GM23338 (cell line): ENCODE measurements at places on chromosomes 3 and 15.

GRCh38 chr15:50636146-50636545 lies 50.5 kb downstream of the TRPM7 start:
- H3K4me3 ChIP-seq = no peak overlapping the region
- H3K27me3 ChIP-seq = no peaks in the 10 kb centered on the region
- no peaks in the 10 kb centered on the region for H3K4me1 ChIP-seq
- no peak overlapping the region; the same call in 1 of the 2 replicates for H3K27ac ChIP-seq
- DNase-seq = no peak

- no peak for DNase-seq
- no peak overlapping the region for H3K27ac ChIP-seq
- no peak overlapping the region for H3K4me3 ChIP-seq
- no peaks in the 10 kb centered on the region for H3K4me1 ChIP-seq
- H3K36me3 ChIP-seq = no peaks in the 10 kb centered on the region
Measured at GRCh38 chr3:195761123-195761566, 40.4 kb downstream of the MUC20 start.

- no peak overlapping the region for H3K4me3 ChIP-seq
- H3K4me1 ChIP-seq = peaks cover 19% of the 10 kb centered on the region
- no peak for DNase-seq
- H3K27me3 ChIP-seq = no peaks in the 10 kb centered on the region
Measured at GRCh38 chr15:29058903-29059539, 173.2 kb downstream of the APBA2 start.

DNA sequence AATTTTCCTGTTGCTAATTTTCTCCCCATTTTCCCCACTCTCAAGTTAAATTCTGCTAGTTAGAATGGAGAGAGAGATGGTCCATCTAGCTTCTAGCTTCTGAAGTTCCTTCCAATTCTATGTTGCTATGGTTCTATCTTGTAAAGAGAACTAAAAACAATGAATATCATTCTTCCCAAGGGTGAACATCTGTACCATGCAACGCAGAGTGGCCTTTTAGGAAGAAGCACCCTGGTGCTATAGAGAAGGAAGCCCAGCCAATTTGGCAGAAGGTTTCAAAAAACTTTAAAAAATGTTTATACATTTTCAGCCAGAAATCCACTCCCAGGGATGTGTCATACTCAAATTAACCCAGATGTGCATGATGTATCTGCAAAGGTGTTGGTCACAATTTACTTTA lies 149.1 kb downstream of the SEMA6D start:
- H3K27me3 ChIP-seq = no peaks in the 10 kb centered on the region
- no peak overlapping the region for H3K27ac ChIP-seq
- H3K4me3 ChIP-seq = no peak overlapping the region
- DNase-seq = no peak
- no peaks in the 10 kb centered on the region for H3K4me1 ChIP-seq

GRCh38 chr15:56327721-56328502 lies 37.3 kb upstream of the TEX9 start:
- 0 out of 2 replicates have a peak, but pooled peaks cover 9% of the 10 kb centered on the region for H3K4me1 ChIP-seq
- no peak overlapping the region for H3K27ac ChIP-seq
- no peak overlapping the region for H3K4me3 ChIP-seq

- peaks cover 5% of the 10 kb centered on the region for H3K36me3 ChIP-seq
- H3K4me3 ChIP-seq = no peak overlapping the region
- H3K27me3 ChIP-seq = no peaks in the 10 kb centered on the region
- DNase-seq = no peak
- H3K4me1 ChIP-seq = no peaks in the 10 kb centered on the region
Measured at GRCh38 chr3:57927916-57928315, 80.3 kb upstream of the FLNB start.
